ENCODE measurements at places on chromosomes 5 and 9.

DNA sequence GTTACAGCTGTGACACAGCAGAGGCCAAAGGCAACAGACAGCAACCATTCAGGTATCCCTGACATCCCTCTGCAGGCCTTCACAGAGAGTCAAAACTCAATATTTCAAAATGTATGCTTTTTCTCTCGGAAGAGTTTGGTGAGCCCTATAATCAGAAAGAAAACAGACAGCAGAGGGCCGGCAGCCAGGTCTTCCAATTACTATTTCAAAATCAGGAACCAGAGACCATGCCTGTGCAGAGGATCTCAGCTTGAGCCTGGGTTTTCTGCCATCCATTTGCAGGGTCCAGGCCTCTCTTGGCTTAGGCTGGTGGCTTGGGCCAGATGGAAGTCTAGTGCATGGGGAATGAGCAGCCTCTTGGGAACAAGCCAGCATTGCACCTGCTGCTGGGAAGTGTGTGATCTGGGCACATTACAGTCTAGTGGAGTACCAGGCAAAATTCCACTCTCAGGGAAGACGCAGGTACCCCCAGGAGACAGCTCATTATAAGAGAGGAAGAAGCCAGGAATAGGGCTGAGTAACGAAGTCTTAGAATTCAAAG is 231.3 kb downstream of the ENC1 start:
- no peak overlapping the region for H3K4me3 ChIP-seq
- H3K27me3 ChIP-seq = no peaks in the 10 kb centered on the region
- no peaks in the 10 kb centered on the region for H3K4me1 ChIP-seq
- H3K27ac ChIP-seq = no peak overlapping the region
- no peaks in the 10 kb centered on the region for H3K36me3 ChIP-seq

- H3K27ac ChIP-seq = no peak overlapping the region
- H3K4me3 ChIP-seq = no peak overlapping the region
- DNase-seq = no peak
- no peaks in the 10 kb centered on the region for H3K4me1 ChIP-seq
Measured at GRCh38 chr5:65742565-65743231, 20.7 kb downstream of the NLN start.

- H3K27ac ChIP-seq = no peak overlapping the region
- H3K27me3 ChIP-seq = no peaks in the 10 kb centered on the region
- DNase-seq = no peak
Measured at GRCh38 chr9:130448771-130449603, 4.2 kb downstream of the ASS1 start.

GRCh38 chr9:98964201-98964600 is 20.5 kb downstream of the COL15A1 start:
- H3K4me1 ChIP-seq = no peaks in the 10 kb centered on the region
- DNase-seq = no peak
- H3K27ac ChIP-seq = no peak overlapping the region
- H3K4me3 ChIP-seq = no peak overlapping the region
- no peaks in the 10 kb centered on the region for H3K36me3 ChIP-seq

GRCh38 chr5:172106511-172107356 is 81.3 kb downstream of the STK10 start:
- peaks cover 16% of the 10 kb centered on the region for H3K4me1 ChIP-seq
- H3K27me3 ChIP-seq = no peaks in the 10 kb centered on the region
- H3K36me3 ChIP-seq = no peaks in the 10 kb centered on the region
- H3K27ac ChIP-seq = peak overlapping the region; percentile 20

DNA sequence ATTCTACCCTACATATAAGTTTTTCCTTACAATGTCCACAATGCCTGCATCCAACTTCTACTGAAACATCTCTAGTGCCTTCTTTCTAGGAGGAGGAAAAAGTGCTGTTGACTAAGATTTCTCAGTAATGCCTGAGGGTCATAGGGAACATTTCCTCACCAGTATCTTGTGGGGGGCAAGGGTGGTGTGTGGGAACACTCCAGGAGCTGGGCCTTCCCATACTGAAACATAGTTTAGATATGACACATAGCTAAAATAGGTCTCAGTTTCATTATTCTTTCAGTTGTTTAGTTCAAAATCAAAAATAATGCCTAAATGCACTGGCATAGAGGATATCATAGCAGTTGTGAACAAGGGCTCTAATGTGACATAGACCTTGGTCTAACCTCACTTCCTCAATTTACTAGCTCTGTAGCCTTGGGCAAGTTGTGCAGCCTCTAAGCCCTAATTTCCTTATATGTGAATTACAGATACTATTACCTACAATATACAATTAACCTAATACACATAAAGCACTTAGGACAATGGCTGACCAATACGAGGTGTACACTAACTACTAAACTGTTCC is 66.1 kb downstream of the HAPLN1 start:
- no peaks in the 10 kb centered on the region for H3K4me1 ChIP-seq
- H3K4me3 ChIP-seq = no peak overlapping the region
- H3K27ac ChIP-seq = no peak overlapping the region
- H3K36me3 ChIP-seq = no peaks in the 10 kb centered on the region
- DNase-seq = no peak
- no peaks in the 10 kb centered on the region for H3K27me3 ChIP-seq

- H3K36me3 ChIP-seq = no peaks in the 10 kb centered on the region
- H3K27ac ChIP-seq = peak overlapping the region; percentile 55
- H3K4me3 ChIP-seq = no peak overlapping the region
- peaks cover 54% of the 10 kb centered on the region for H3K4me1 ChIP-seq
- no peaks in the 10 kb centered on the region for H3K27me3 ChIP-seq
Measured at GRCh38 chr5:78594610-78595457, 53.7 kb downstream of the LHFPL2 start.

- no peaks in the 10 kb centered on the region for H3K4me1 ChIP-seq
- no peaks in the 10 kb centered on the region for H3K27me3 ChIP-seq
- H3K36me3 ChIP-seq = no peaks in the 10 kb centered on the region
- no peak overlapping the region for H3K4me3 ChIP-seq
- no peak overlapping the region for H3K27ac ChIP-seq
Measured at GRCh38 chr5:30376848-30377247, 816.6 kb upstream of the CDH6 start.

- no peaks in the 10 kb centered on the region for H3K36me3 ChIP-seq
- no peaks in the 10 kb centered on the region for H3K4me1 ChIP-seq
- no peak overlapping the region for H3K4me3 ChIP-seq
- no peaks in the 10 kb centered on the region for H3K27me3 ChIP-seq
- DNase-seq = no peak
Measured at GRCh38 chr9:70061776-70062175, 18.1 kb downstream of the MAMDC2 start.

- H3K27me3 ChIP-seq = no peaks in the 10 kb centered on the region
- H3K36me3 ChIP-seq = no peaks in the 10 kb centered on the region
- no peaks in the 10 kb centered on the region for H3K4me1 ChIP-seq
- H3K27ac ChIP-seq = no peak overlapping the region
- no peak overlapping the region for H3K4me3 ChIP-seq
Measured at GRCh38 chr5:102531506-102531905, 32.7 kb upstream of the SLCO6A1 start.

DNA sequence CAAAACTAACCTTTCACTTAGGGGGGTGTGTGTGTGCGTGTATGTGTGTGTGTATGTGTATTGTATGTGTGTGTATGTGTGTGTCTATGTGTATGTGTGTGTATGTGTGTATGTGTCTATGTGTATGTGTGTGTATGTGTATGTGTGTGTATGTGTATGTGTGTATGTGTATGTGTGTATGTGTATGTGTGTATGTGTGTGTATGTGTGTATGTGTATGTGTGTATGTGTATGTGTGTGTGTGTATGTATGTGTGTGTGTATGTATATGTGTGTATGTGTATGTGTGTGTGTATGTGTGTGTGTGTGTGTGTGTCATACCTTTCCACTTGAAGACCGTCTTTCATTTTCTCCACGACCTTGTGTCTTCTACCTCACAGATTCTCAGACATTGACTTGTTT is 20.8 kb upstream of the FLT4 start:
- peaks cover 5% of the 10 kb centered on the region for H3K4me1 ChIP-seq
- no peak for DNase-seq
- no peak overlapping the region for H3K4me3 ChIP-seq
- no peaks in the 10 kb centered on the region for H3K36me3 ChIP-seq

DNA sequence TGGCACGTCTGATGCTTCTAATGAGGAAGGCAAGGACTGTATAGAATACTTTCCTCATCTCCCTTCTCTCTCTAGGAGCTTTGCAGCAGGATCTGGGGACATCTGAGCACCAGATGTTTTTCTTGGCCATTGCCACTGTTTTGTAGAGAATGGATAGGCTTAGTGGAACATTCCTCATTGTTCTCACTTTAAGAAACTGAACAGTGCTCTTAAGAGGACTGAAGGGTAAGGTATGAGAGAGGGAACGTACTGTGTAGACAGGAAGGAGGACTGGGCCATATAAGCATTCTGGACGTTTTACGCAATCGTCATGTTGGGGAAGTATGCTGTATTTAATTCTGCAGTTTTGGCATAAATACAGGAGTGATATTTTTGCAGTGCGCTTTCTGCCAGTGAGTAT is 70.6 kb downstream of the SMARCA2 start:
- H3K27me3 ChIP-seq = no peaks in the 10 kb centered on the region
- DNase-seq = no peak
- H3K36me3 ChIP-seq = no peaks in the 10 kb centered on the region
- H3K4me1 ChIP-seq = no peaks in the 10 kb centered on the region
- H3K4me3 ChIP-seq = no peak overlapping the region

DNA sequence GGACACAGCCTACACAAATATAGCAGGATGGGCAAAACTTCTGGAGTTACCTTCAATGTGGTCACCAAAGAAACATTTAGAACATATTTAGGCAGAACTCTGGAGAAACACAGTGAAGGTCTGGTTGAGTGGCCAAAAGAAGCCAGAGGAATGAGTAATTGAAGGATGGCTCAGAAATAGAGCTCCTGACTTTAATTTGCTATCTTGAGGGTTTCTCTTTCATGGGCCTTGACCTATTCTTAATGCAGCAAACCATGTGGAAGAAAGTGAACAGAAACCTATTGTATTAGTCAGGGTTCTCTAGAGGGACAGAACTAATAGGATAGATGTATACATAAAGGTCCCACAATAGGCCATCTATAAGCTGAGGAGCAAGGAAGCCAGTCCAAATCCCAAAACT is 650.5 kb downstream of the ACTL7B start:
- H3K4me1 ChIP-seq = no peaks in the 10 kb centered on the region
- no peak overlapping the region for H3K4me3 ChIP-seq
- no peak for DNase-seq
- no peak overlapping the region for H3K27ac ChIP-seq
- H3K36me3 ChIP-seq = no peaks in the 10 kb centered on the region

DNA sequence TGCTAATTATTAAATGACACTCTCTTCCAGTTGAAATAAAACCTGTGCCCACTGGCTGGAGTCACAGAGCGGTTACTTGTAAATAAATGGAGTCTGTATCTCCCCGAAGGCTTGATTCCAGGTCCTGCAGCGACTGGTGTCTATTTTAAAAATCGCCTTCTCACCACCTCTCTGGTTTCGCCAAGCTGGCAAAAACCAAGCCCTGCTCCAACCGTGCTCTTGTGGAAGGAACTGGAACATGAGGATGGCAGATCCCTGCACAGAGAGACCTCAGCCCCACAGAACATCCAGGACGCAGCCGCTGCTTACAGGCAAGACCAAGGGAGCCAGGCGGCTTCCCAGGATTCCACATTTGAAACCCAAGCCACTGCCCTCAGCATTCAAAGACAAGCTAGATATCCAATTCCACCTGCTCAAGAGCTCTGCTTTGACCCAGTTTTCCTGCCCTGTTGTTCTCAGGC is 15.0 kb downstream of the SEMA4D start:
- no peak overlapping the region for H3K27ac ChIP-seq
- no peaks in the 10 kb centered on the region for H3K36me3 ChIP-seq
- no peaks in the 10 kb centered on the region for H3K27me3 ChIP-seq
- no peaks in the 10 kb centered on the region for H3K4me1 ChIP-seq
- no peak overlapping the region for H3K4me3 ChIP-seq

- no peak for DNase-seq
- no peaks in the 10 kb centered on the region for H3K27me3 ChIP-seq
- H3K4me1 ChIP-seq = no peaks in the 10 kb centered on the region
- H3K36me3 ChIP-seq = no peaks in the 10 kb centered on the region
- H3K4me3 ChIP-seq = no peak overlapping the region
- H3K27ac ChIP-seq = no peak overlapping the region
Measured at GRCh38 chr5:9865574-9865973, 235.4 kb upstream of the TAS2R1 start.

DNA sequence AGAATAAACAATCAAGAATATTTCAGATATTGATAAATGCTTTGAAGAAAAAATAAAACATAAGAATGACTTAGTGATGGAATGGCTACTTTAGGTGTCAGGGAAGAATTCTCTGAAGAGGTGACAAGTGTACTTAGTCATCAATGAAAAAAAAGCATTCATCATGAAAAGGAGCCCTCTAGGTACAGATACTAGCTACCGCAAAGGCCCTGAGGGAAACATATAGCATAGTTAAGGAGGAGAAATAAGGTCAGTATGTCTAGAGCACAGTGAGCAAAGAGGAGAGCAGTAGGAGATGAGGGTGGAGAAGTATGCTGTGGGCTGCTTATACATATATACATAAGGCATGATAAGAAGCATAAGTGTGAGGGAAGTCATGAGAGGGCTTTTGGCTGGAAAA is 41.8 kb downstream of the CSF2 start:
- no peak for DNase-seq
- H3K4me3 ChIP-seq = no peak overlapping the region
- peaks cover 3% of the 10 kb centered on the region for H3K27me3 ChIP-seq
- no peaks in the 10 kb centered on the region for H3K36me3 ChIP-seq
- H3K27ac ChIP-seq = no peak overlapping the region

GRCh38 chr5:3139499-3139931 is 388.0 kb upstream of the IRX2 start:
- H3K36me3 ChIP-seq = no peaks in the 10 kb centered on the region
- H3K4me1 ChIP-seq = no peaks in the 10 kb centered on the region
- no peak overlapping the region for H3K4me3 ChIP-seq
- no peak overlapping the region for H3K27ac ChIP-seq

GRCh38 chr5:96431376-96432187 is 1.5 kb downstream of the PCSK1 start:
- no peak for DNase-seq
- H3K4me3 ChIP-seq = no peak overlapping the region
- H3K27ac ChIP-seq = no peak overlapping the region
- H3K4me1 ChIP-seq = no peaks in the 10 kb centered on the region

GRCh38 chr5:63286724-63287123 is 675.5 kb downstream of the HTR1A start:
- no peaks in the 10 kb centered on the region for H3K27me3 ChIP-seq
- no peaks in the 10 kb centered on the region for H3K4me1 ChIP-seq
- no peak overlapping the region for H3K4me3 ChIP-seq
- H3K27ac ChIP-seq = no peak overlapping the region
